ENCODE measurements at places on chromosomes 4 and X. TPM values are rescaled to one million over a fixed set of nuclear protein-coding genes. Genes with fewer than 3 reads are reported as not detected.
A peak's percentile ranks its signal among the peaks of the same experiment; 100 is the strongest.

Gene NOCT
- 27.7 TPM for total RNA-seq

Gene MMRN1
- total RNA-seq = not detected

Gene MXRA5
- 45.4 TPM for total RNA-seq

Gene MTCP1
- total RNA-seq = 2.2 TPM

Gene CDX4
- total RNA-seq = not detected

Gene DKK2
- under 0.01 TPM for total RNA-seq

Gene GYPB
- not detected for total RNA-seq

Gene ZAR1
- not detected for total RNA-seq

DNA sequence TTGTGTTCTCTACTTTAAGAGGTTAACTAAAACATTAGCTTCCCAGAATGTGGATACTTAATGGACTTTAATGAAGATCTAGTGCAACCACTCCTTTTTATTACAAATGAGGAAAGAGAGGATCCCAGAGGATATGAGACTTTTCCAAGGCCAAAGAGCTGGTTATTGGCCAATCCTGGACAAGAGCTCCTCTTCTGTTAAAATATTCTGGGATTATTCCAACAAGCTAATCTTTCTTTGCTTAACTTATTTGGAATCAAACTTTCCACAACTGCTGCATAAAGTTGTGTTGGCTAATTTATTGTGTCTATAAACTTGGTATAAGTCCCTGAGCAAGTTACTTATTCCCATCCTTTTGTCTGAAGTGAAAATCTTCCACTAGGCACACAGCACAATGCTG lies 174.2 kb upstream of the HCCS start:
- no peak for DNase-seq

GRCh38 chr4:18670034-18670433 lies 648.5 kb upstream of the LCORL start:
- no peak for DNase-seq

GRCh38 chrX:68895778-68896177 lies 67.0 kb downstream of the EFNB1 start:
- no peak for DNase-seq

- peak; percentile 65 for DNase-seq
These were observed 497 bp upstream of the THAP9 start for GRCh38 chr4:82900066-82900410.

GRCh38 chrX:107673933-107674479 lies 45.7 kb downstream of the PRPS1 start:
- DNase-seq = peak; percentile 95

DNA sequence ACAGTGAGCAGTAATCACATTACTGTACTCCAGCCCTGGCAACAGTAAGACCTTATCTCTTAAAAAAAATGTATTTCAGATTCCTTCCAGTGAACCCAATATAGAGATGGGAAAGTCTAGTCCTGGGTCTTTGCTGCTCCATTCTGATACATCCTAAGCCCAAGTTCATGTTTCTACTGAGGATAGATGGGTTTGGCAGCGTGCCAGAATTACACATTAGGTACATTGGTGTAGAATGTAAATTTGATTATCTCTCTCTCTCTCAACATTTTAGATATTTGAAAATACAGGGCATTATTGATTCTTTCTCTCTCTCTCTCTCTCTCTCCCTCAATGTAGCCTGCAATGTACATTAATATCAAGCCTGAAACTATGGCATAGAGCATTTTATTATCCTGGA lies 43.5 kb upstream of the ZNF330 start:
- DNase-seq = no peak

DNA sequence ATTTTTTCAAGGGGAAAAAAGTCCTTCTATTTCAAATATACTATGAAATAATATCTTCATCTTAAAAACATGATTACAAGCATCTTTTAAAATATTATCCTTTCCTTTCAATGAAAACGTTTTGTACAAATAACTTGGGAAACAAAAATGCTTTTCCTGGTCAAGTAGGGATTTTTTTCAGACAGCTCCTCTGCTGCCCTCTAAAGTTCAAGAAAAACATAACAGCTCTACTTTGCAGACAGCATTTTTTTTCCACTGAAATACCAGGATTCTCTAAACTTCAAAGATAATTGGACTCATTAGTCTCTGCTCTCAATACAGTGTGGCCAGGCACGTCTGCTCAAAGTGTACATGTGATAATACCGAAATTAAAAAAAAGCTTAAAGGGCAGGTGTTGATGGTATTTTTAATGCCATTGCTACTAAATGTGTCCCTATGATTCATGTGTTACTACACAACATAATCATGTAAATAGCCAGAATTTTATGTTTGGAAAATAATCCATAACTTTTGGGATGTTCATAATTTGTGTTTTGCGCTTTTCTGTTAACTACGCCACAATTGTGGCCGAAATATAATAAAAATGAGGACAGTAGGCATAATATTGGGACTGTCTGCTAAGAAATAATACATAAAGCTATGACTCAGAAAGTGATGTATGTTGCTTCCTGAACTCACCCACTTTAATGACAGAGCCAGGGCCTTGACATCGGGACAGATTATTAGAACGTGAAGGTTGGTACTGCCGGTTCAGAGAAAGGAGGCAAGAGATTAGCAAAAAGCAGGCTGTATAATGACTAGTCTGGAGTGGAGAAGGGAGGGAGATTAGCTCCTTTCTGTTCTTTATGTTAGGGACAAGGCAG lies 478.9 kb downstream of the KCNIP4 start:
- peak; percentile 28 for DNase-seq

GRCh38 chr4:7867701-7868435 lies 71.8 kb downstream of the AFAP1 start:
- DNase-seq = no peak

- DNase-seq = peak; percentile 82
These were observed 12.6 kb downstream of the ELF4 start for GRCh38 chrX:130097507-130098209.

DNA sequence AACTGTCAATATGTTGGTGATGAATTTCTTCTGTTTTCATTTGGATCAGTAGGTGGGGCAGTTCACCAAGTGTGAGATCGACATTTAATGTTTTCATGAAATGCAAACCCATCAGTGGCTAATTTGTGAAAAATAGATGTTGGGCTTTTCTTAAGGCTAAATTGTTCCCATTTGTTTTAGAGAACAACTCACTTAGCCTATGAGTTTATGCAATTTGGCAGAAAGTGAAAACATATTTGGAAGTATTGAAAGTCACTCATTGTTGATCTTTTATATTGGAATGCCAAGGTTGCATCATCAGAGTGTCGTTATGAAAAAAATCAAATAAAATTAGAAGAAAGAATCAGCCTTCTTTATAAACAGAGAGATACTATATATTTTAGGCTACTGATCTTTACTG lies 132.4 kb downstream of the RPA4 start:
- no peak for DNase-seq

- DNase-seq = no peak
These were observed 85.9 kb downstream of the RASL11B start for GRCh38 chr4:52948057-52948423.

GRCh38 chrX:33726281-33727160 lies 405.6 kb downstream of the FAM47A start:
- DNase-seq = no peak

GRCh38 chrX:110145311-110145710 lies 142.4 kb downstream of the TMEM164 start:
- DNase-seq = no peak

- no peak for DNase-seq
These were observed 127.3 kb downstream of the PRSS12 start for GRCh38 chr4:118225511-118225910.

GRCh38 chrX:132382068-132382467 lies 106.8 kb downstream of the MBNL3 start:
- DNase-seq = no peak

DNA sequence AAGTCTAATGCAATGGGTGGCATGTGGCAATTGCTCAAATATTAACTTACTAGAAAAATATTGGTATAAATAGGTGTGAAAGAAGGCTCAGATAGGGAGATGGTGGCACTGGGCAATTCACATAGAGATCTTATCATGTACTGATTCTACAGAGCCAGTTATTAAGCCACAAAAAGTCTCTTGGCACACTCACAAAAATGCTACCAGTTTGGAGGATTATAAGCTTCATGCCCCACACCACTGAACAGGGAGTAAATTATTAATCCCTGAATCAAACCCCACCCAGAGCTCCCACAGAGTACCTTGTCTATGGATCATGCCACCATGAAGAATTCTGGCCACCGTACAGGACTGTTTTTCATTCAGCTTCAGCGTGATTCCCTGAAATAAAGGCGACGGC lies 13.8 kb downstream of the MPP1 start:
- DNase-seq = no peak

DNA sequence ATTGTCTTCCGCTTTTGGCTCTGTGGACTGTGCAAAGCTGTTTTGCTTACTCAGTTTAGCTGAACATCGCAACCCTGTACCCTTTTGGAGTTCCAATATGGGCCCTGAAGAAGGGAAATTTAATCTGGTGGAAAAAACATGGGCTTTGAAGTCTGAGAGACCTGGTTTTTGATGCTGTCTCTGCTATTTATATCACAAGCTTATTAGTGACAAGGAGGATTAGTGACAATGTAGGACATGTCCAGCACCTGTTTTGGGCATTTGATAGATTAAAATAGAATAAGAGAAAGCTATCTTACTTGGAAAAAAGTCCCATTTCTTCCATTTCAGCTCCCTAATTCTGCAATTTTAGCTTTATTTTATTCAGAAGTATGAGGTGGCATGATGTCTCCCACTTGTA lies 417.3 kb downstream of the SPRY1 start:
- DNase-seq = no peak

DNA sequence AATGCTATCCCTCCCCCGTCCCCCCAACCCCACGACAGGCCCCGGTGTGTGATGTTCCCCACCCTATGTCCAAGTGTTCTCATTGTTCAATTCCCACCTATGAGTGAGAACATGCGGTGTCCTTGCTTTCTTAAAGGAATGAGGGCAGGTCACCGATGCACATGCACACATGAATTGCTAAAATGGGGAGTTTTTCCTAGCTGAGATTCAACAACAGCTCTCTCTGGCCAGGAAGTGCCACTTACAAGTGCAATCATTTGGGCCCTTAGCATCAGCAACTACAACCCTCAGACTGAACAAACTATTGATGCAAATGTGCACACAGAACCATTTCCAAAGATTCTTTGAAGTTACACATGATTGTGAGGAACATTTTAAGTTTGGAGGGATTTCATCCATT lies 95.7 kb upstream of the IQCM start:
- no peak for DNase-seq

DNA sequence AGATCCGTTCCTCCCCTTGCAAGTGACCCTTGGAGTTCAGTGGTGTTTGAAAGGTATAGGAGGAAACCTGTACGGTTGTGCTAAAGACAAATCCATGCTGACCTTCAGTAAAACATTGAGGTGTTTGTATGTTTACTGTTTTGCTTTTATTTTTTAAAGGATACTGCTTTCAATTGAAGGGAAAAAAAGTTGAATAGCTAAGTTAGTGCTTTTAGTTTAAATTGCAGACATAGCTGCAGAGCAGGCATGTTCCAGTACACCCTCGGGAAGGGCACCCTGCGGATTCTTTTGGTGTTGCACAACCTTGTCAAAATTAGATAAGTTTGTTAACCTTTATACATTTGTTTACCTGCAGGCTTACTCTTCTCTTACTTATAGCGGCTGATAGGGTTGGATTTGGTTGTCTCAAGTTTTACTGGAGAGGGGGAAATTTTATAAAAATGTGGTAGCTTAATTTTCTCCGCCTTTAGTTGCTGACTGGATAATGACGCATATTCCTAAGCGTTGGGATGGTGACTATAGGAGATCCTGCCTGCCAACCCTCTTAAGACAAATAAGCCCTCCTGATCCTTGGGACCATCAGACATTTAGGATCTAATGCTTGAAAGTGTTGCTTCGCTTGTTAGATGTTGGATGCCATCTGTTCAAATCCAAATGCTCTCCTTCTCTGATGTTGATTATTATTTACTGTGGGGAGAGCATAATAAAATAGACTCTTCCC lies 2.0 kb downstream of the RAPGEF2 start:
- peak; percentile 32 for DNase-seq

DNA sequence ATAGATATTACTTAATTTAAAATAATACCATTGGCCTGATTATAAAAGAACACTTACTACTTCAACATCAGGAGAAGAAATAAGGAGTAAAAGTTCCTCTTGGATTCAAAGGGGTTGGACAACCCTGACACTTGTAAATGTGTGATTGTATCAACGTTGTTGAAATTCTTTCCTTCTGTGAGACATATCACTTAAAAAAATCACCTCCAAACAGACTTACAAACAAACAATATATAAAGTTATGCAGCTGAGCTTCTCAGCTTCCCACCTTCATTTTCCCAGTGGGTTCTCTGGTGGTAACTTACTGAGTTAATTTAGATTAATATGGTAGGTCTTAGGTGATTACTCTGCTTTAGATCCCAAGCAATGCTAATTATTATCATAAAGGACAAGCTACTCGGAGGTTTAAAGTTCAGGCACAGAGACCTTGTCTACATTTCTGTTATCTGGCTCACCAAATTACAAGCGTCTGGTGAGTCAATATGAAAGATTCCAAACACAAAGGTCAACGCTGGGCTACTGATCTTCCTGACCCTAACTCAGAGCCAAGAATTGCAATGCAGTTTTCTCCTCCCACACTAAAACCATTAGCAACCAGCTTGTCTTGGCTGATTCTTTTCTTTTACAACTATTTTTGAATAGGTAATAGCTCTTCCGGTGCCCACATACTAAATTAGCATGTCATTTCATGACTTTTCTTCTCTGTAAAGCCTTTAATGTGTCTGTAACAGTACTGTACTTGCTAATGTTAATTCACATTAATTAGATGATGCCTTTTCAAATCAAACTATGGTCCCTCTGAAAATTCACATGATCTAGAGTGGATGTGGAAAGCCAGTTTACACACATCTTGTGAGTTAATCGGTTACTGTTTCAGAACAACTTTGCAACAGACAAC lies 157.6 kb downstream of the RASL11B start:
- peak; percentile 89 for DNase-seq

- no peak for DNase-seq
These were observed 289.3 kb upstream of the MAGEB2 start for GRCh38 chrX:29926056-29926455.

DNA sequence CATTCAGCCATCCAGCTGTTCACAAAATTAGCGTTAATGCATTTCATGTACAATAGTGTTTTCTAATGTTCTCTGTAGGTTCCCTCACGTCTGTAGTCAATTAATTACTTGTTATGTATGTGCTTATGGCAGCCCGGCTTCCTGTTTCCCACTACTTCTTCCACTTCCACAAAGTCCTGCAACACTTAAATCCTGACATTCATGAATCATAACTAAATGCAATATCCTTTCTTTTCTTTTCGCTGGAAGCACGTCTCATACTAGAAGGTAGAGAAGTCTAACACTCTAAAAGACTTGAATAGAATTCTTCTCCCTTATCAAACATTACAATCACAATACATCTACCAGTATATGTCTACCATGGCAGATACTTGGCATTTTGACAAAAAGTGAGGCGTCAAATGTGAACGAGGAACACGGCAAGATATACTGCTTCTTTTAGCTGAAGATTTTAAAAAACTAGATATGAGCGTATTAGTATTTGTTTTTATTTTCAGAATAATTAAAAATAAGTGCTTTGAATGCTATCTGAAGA lies 239.0 kb upstream of the DIAPH2 start:
- no peak for DNase-seq

- DNase-seq = no peak
These were observed 42.6 kb downstream of the DDIT4L start for GRCh38 chr4:100147684-100148083.

- no peak for DNase-seq
These were observed 82.6 kb downstream of the ABLIM2 start for GRCh38 chr4:8076023-8076422.

- DNase-seq = peak; percentile 34
These were observed 1011.7 kb upstream of the PCDH7 start for GRCh38 chr4:29708473-29708872.
